ENCODE measurements at places on chromosomes 7 and 10.

DNA sequence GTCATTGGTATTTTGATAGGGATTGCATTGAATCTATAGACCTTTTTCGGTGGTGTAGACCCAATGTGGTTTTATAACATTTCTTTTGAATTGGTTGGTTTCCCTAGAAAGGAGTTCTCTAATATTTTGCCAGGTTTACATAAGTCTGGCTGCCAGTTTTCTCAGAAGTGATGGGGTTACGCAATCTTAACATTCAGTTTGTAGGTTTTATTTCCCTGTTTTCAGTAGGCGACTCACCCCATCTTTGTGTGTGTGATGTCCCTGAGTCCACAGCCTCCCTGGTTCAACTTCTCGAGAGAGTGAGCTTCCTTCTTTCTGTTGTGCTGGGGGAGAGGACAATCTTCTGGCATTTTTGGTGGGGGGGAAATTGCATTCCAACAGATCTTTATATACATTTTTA, 9.6 kb upstream of the KIF5B start:
- no peak overlapping the region for H3K27ac ChIP-seq
- H3K4me3 ChIP-seq: no peak overlapping the region
- no peaks in the 10 kb centered on the region for H3K4me1 ChIP-seq

GRCh38 chr10:131070856-131071255, 240.7 kb downstream of the TCERG1L start:
- H3K27ac ChIP-seq: no peak overlapping the region
- no peaks in the 10 kb centered on the region for H3K4me1 ChIP-seq
- no peak overlapping the region for H3K4me3 ChIP-seq
- no peaks in the 10 kb centered on the region for H3K36me3 ChIP-seq
- H3K27me3 ChIP-seq: no peaks in the 10 kb centered on the region

- no peaks in the 10 kb centered on the region for H3K36me3 ChIP-seq
- no peak for DNase-seq
- no peaks in the 10 kb centered on the region for H3K27me3 ChIP-seq
- H3K4me1 ChIP-seq: peaks cover 8% of the 10 kb centered on the region
Observed at GRCh38 chr10:3563298-3563697, 221.7 kb downstream of the KLF6 start.

DNA sequence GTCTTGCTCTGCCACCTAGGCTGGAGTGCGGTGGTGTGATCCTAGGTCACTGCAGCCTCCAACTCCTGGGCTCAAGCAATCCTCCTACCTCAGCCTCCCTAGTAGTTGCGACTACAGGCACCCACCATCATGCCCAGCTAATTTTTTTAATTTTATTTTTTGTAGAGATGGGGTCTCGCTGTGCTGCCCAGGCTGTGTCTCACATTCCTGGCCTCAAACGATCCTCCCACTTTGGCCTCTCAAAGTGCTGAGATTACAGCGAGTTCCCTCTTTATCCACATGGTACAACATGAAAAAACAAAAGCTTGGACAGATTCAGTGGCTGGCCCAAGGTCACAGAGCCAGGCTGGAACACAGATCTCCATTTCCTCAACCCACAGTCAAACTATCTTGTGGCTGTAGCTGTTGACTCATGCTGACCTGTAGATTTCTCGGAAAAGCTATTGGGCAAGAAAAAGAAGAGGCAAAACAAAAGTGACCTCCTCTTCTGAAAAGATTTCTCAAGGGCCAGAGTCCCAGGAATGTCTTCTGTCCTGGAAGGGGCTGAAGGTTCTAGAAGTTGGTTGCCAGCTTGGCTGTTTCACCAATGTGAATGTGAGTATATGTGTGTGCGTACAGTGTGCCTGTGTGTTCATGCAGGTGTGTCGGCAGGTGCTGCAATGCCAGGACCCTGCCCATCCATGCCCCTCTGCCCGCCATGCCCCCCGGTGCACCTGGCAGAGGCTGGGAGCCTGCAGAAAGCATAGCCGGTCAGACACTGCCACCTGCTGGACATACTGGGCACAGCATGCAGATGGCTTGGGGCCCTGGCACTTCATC, 28.4 kb downstream of the TMEM130 start:
- no peaks in the 10 kb centered on the region for H3K36me3 ChIP-seq
- no peak overlapping the region for H3K4me3 ChIP-seq
- DNase-seq: peak; percentile 47

GRCh38 chr10:99785646-99786045, 3.2 kb downstream of the ABCC2 start:
- H3K27ac ChIP-seq: no peak overlapping the region
- DNase-seq: no peak
- H3K4me3 ChIP-seq: no peak overlapping the region
- H3K4me1 ChIP-seq: no peaks in the 10 kb centered on the region
- no peaks in the 10 kb centered on the region for H3K27me3 ChIP-seq

DNA sequence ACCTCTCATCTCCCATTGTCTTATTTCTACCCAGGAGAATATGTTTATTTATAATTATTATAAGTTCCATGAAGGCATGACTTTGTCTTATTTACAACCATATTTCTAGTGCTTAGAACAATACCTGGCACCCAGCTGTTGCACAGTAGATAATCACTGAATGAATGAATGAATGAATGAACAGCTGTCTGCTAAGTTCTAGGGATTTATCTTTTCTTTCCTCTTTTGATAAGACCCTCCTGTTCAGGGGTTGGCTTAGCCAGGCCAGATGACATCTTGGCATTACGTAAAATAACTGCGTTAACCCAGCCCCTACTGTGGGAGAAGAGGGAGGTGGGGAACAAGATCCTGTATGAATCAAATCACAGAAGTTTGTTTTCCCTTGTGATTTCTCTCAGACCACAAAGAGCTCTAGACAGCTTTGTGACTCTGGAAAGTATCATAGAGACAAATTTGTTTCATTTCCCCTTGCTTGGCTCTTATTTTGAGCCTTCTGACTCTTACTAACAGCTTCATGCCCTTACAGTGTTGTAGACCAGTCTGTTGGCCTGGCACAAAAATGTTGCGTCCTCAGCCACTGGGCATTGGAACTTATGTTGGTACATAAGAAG, 8.4 kb downstream of the ZNF862 start:
- H3K4me1 ChIP-seq: peaks cover 3% of the 10 kb centered on the region
- DNase-seq: no peak
- H3K4me3 ChIP-seq: no peak overlapping the region
- H3K27me3 ChIP-seq: no peaks in the 10 kb centered on the region

DNA sequence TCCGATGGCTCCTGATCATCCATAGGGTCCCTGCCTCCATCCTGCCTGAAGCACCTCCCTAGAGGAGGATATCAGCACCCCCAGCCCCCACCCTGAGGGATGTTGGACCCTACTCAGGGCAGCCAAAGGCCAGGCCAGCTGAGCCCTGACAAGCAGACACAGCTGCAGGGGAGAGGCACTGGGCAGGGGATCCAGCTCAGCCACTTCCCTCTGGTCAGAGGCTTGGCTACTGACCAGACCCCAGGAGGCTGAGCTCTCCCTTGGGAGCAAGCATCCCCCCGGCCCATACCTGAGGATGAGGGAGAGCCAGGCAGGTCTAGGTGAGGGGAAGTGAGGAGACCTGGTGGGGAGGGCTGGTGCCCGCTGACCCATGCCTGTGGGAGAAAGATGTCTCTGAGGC, 6.6 kb downstream of the LDB3 start:
- H3K4me3 ChIP-seq: no peak overlapping the region
- H3K4me1 ChIP-seq: no peaks in the 10 kb centered on the region
- H3K27me3 ChIP-seq: no peaks in the 10 kb centered on the region
- no peaks in the 10 kb centered on the region for H3K36me3 ChIP-seq

DNA sequence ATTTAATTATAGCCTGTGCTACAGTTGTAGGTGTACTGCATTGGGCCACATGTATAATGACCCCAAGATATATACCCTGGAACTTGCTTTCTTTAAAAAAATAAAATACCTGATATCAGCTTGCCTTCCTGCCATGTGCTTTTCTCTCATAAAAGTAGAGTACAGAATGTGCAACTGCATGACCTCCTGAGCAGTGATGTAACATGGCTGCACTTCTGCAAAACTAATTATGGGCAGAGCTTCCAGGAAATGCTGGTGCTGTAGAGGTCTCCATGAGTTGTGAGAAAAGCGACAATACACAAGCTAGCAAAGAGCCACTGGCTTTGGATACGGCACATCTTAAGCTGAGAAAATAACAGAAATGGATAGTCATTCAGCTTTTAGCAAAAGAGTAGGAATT, 6.5 kb upstream of the ERLIN1 start:
- no peaks in the 10 kb centered on the region for H3K27me3 ChIP-seq
- H3K36me3 ChIP-seq: peaks cover 35% of the 10 kb centered on the region
- H3K4me3 ChIP-seq: no peak overlapping the region
- peaks cover 2% of the 10 kb centered on the region for H3K4me1 ChIP-seq
- no peak for DNase-seq

DNA sequence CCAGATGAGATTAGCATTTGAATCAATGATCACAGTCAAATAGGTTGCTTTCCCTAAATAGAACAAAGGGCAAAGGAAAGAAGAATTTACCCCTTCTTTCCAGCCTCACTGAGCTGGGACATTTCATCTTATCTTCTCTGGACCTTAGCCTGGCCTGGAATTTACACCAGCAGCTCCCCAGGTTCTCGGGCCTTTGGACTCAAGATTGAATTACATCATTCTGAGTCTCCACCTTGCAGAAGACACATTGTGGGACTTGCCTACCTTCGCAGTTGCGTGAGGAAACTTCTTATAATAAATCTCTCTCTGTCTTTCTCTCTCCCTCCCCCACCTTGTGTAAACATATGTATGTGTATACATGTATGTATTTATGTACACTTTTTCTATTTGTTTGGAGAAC, 732.4 kb downstream of the IPMK start:
- DNase-seq: no peak
- H3K36me3 ChIP-seq: no peaks in the 10 kb centered on the region
- no peak overlapping the region for H3K27ac ChIP-seq
- H3K4me1 ChIP-seq: no peaks in the 10 kb centered on the region

DNA sequence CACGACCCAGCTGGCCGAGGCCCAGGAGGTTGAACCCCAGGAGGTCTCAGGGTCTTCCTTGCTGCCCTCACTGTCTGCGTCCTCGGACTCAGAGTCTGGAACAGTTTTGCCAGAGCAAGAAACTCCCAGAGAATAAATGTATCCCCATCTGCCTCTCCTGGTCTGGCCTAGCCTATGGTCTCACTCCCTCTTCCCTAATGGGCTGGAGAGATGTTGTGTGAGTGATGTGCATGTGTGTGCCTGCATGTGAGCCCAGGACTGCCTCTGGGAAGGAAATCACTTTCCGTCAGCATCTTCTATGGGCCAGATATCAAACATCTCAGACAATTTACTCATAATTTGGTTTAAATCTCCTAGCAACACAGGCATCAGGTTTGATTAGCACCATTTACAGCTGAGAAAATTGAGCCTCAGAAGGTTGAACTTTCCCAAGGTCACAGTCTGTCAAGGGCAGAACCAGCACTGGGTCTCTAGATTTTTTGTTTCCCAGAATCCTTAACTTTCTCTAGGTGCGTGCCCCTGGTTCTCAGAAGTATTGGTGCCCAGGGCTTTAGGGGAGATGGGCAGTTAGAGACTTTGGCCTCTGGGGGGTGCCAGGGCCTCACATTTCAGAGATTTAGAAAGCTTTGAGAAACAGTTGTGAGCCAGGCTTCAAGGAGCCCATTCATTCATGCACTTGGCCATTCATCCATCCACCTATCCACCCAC, 4.9 kb downstream of the TMEM270 start:
- no peak overlapping the region for H3K27ac ChIP-seq
- H3K4me3 ChIP-seq: no peak overlapping the region
- no peaks in the 10 kb centered on the region for H3K36me3 ChIP-seq

GRCh38 chr10:132247943-132248342, 59.8 kb downstream of the STK32C start:
- H3K4me1 ChIP-seq: no peaks in the 10 kb centered on the region
- no peaks in the 10 kb centered on the region for H3K36me3 ChIP-seq
- DNase-seq: no peak
- no peaks in the 10 kb centered on the region for H3K27me3 ChIP-seq
- H3K27ac ChIP-seq: no peak overlapping the region
- no peak overlapping the region for H3K4me3 ChIP-seq
